ENCODE measurements at places on chromosomes 1 and 21. TPM values are rescaled to one million over a fixed set of nuclear protein-coding genes. Genes with fewer than 3 reads are reported as not detected.

GRCh38 chr1:245986404-245987218, 520.5 kb downstream of the SMYD3 start:
- H3K4me1 ChIP-seq, result no peaks in the 10 kb centered on the region
- H3K27ac ChIP-seq, result no peak overlapping the region
- no peaks in the 10 kb centered on the region for H3K27me3 ChIP-seq
- peak; percentile 22 for DNase-seq

DNA sequence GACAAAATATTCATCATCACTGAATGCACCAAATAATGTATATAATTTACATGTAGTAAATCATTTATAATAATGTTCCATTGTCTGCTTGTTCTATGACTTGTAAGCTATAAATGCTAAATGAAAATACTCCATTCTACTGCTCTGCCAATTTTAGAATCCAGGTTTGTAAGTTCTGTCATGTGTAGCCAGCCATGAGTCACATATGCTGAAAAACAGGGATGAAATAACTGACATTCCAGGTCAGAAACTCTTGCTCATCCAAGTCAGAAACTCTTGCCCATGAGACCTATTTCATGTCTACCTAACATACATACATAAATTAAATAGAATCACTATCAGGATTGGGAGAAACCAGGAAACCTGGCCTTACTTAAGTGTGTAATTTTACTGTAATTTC, 95.6 kb downstream of the ASH1L start:
- DNase-seq, result no peak
- no peaks in the 10 kb centered on the region for H3K4me1 ChIP-seq
- H3K27ac ChIP-seq, result no peak overlapping the region
- H3K27me3 ChIP-seq, result no peaks in the 10 kb centered on the region
- H3K4me3 ChIP-seq, result no peak overlapping the region

SH2D1B gene
- total RNA-seq, result not detected

DNA sequence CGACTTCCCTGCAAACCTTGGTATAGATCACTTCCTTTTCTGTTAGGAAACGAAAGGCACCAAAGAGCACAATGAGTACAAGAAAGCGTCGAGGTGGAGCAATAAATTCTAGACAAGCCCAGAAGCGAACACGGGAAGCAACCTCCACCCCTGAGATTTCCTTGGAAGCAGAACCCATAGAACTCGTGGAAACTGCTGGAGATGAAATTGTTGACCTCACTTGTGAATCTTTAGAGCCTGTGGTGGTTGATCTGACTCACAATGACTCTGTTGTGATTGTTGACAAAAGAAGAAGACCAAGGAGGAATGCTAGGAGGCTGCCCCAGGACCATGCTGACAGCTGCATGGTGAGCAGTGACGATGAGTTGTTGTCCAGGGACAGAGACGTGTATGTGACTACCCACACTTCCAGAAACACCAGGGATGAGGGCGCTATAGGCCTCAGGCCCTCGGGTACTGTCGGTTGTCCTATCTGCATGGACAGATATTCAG, 18.5 kb downstream of the FAM89A start:
- H3K27ac ChIP-seq, result no peak overlapping the region
- no peaks in the 10 kb centered on the region for H3K36me3 ChIP-seq
- H3K4me1 ChIP-seq, result no peaks in the 10 kb centered on the region
- no peak for DNase-seq
- no peak overlapping the region for H3K4me3 ChIP-seq

ADGRB2 gene
- total RNA-seq, result 3.7 TPM

- H3K4me1 ChIP-seq, result no peaks in the 10 kb centered on the region
- H3K27ac ChIP-seq, result no peak overlapping the region
- no peak for DNase-seq
- H3K36me3 ChIP-seq, result no peaks in the 10 kb centered on the region
- H3K4me3 ChIP-seq, result no peak overlapping the region
Observed at GRCh38 chr1:151915061-151915686, 5.9 kb upstream of the THEM4 start.

DNA sequence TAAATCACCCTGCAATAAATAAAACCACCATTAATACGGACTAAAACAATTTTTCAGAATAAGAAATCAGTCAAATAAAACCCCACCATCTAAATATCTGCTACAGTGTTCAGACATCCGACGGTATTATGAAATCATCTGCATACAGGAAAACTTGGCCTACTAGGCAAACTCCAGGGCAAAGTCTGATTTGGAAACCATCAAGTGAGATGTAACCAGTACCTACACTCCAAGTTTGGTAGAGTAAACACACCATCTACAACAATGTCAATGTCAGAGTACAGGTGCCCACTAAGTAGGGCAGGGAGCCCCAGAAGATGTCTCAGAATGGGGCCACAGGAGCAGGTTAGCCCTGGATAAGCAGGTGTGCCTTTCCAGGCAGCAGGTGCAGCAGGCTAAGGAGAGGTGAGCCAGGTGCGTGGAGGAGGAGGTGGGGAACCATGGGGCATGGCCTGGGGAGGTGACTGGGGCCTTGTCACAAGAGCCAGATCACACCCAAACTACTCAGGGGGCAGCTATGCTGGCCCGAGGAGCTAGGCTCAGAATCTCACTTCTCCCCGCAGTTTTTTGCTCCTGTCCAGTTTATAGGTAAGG, 59.6 kb downstream of the CAPZB start:
- H3K27ac ChIP-seq, result peak overlapping the region; percentile 71
- peaks cover 30% of the 10 kb centered on the region for H3K4me1 ChIP-seq
- no peaks in the 10 kb centered on the region for H3K27me3 ChIP-seq
- H3K36me3 ChIP-seq, result no peaks in the 10 kb centered on the region
- DNase-seq, result no peak

FAM167B gene
- 29.0 TPM for total RNA-seq

EDARADD gene
- not detected for total RNA-seq

- no peaks in the 10 kb centered on the region for H3K36me3 ChIP-seq
- no peak for DNase-seq
- H3K27ac ChIP-seq, result no peak overlapping the region
- no peaks in the 10 kb centered on the region for H3K27me3 ChIP-seq
- no peaks in the 10 kb centered on the region for H3K4me1 ChIP-seq
Observed at GRCh38 chr1:235642011-235642942, 7.3 kb downstream of the GNG4 start.

DNA sequence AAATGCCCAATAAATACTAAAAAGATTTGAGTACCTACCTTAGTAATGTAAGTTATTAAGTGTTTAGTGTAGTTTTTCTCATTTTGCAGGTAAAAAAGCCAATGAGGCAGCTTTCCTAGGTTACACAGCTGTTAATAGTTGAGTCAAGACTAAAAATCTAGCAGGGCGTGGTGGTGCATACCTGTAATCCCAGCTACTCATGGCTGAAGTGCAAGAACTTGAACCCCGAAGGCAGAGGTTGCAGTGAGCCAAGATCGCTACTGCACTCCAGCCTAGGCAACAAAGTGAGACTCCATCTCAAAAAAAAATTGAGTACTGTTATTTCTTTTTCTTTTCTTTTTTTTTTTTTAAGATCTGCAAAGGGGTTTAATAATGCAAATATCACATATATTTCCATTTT, 7.7 kb downstream of the YBX1 start:
- peaks cover 3% of the 10 kb centered on the region for H3K4me1 ChIP-seq
- DNase-seq, result no peak
- no peaks in the 10 kb centered on the region for H3K36me3 ChIP-seq
- H3K27ac ChIP-seq, result no peak overlapping the region
- H3K27me3 ChIP-seq, result no peaks in the 10 kb centered on the region
- no peak overlapping the region for H3K4me3 ChIP-seq

KDF1 gene
- not detected for total RNA-seq

NUP210L gene
- total RNA-seq, result 0.09 TPM

- peak overlapping the region; percentile 49 for H3K4me3 ChIP-seq
- peaks cover 5% of the 10 kb centered on the region for H3K4me1 ChIP-seq
- DNase-seq, result peak; percentile 70
- no peaks in the 10 kb centered on the region for H3K27me3 ChIP-seq
- H3K27ac ChIP-seq, result peak overlapping the region; percentile 86
Observed at GRCh38 chr1:32703479-32704291, 1.1 kb upstream of the SYNC start.

DNA sequence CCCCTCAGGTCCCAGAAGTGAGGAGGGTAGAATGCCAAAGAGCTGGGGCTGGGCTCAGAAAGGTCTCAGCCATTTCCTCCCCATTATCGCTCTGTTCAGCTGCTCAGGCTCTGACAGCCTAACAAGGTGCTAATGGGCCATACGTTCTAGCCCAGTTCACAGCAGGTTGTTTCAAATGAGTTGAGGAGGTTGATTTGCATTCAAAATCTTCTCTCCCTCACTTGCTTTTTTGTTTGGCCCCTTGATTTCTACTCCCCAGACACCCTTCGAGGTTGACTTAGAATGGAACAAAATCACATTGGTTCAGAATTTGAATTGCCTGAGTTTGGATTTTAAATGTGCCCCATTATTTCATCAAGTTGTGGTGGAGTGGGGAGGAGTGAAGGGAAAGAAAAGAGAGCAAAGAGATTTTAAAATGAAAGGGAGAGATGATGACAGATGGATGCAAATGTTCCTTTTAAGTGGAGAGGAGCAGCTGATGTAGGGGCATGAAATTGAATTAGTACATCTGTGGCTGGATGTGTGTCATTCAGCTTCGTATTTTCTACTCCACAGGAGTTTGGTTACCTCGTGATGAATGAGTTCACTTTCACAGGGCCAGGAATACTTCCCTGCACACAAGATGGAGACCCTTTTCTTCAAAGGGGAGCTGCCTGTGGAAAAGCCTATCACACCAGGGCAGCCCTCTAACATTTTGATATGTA, 425.8 kb upstream of the CAMK1G start:
- no peaks in the 10 kb centered on the region for H3K36me3 ChIP-seq
- DNase-seq, result no peak
- no peaks in the 10 kb centered on the region for H3K27me3 ChIP-seq

DNA sequence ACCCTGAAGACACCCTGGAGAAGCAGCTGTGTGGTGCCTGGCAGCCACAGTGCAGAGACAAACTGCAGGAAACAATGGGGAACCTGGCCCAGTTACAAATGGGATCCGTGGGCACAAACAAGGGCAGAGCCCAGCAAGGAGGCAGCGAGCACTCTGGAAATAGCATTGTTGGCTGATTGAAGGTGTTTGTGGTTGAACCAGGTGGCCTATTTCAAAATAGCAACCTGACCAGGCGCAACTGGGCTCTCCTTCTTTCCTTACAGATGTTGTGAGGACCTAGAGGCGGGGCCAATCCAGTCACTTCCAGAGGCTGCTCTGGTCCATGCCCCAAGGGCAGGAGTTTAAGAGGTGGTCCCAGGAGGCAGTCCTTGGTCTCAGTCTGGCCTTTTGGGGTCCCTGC, 21.7 kb upstream of the ZBTB21 start:
- H3K27ac ChIP-seq, result no peak overlapping the region
- DNase-seq, result no peak
- H3K27me3 ChIP-seq, result no peaks in the 10 kb centered on the region
- H3K4me3 ChIP-seq, result no peak overlapping the region

ARL8A gene
- 22.4 TPM for total RNA-seq

S100B gene
- total RNA-seq, result not detected

CHIA gene
- total RNA-seq, result not detected

GRCh38 chr21:40685141-40685540, 161.8 kb downstream of the DSCAM start:
- no peak overlapping the region for H3K27ac ChIP-seq
- no peaks in the 10 kb centered on the region for H3K4me1 ChIP-seq
- H3K36me3 ChIP-seq, result no peaks in the 10 kb centered on the region

LRRC71 gene
- 3.8 TPM for total RNA-seq

DNA sequence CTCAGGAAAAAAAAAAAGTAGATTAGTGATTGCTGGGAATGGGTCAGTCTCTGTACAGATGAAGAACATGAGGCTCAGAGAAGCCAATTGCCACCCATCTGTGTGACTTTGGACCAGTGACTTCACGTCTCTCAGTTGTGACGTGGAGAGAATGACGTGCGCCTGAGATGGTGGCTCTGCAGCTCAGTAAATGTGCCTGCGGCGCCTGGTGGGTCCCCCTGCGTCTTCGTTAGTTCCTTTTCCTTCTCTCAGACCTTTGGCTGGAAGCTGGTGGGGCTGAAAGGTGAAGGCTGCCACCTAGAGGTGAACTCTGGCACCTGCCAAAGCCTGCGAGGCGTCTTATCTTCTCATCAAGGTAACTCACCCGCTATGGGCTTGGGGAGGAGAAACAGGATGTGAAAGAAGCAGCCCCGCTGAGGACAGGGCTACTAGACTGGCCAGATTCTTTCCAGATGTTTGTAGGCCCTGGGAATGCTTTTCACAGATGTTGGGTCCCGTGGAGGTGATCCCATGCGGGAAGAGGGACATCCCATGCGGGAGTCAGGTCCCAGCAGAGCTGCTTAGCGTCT, 8.7 kb upstream of the E2F2 start:
- DNase-seq, result peak; percentile 84
- no peak overlapping the region for H3K27ac ChIP-seq
- H3K4me3 ChIP-seq, result no peak overlapping the region

ACTL8 gene
- total RNA-seq, result not detected

MAD2L2 gene
- total RNA-seq, result 24.3 TPM

DNA sequence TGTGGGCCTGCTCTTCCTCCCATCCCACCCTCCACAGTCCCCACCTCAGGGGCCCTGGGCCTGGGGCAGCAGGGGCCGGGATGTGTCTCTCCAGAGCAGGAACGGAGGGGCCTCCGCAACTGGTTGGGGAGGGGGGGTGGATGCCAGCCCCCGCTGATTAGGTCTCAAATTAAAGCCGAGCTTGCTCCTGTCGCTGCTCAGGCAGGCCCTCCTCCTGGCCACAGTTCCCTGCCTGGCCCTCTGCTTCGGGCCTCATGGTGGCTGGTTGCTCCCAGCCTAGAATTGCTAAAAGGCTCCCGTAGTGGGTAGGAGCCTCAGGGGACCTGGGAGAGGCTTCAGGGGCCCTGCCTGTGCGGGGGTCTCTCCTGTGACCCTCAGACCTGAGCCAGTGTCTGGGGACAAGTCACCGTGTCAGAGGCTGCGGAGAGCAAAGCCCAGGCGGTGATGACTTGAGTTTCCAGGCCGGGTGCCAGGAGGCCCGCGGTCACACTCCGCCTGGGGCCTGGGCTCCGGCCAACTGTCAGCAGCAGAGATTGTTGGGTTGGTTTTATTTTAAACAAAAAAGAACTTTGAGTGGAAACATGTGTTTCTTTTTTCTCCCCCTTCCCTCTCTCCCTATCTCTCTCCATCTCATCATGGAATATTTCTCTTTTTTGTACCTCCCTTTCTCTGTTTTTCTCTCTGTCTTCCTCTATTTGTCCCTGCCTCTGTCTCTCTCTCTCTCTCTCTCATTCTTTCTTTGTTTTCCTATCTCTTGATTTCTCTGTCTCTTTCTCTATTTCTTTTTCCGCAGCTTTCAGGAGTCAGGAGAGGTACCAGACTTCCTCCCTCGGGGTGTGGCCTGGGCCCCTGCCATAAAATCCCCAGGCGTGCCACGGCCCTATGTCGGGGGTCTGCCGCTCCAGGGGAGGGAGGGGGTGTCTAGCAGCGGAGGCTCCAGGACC, 20.0 kb upstream of the EPHA2 start:
- no peaks in the 10 kb centered on the region for H3K36me3 ChIP-seq
- no peak overlapping the region for H3K4me3 ChIP-seq
- H3K27me3 ChIP-seq, result no peaks in the 10 kb centered on the region
- H3K27ac ChIP-seq, result peak overlapping the region; percentile 88
- peak; percentile 91 for DNase-seq
- peaks cover 43% of the 10 kb centered on the region for H3K4me1 ChIP-seq

DNA sequence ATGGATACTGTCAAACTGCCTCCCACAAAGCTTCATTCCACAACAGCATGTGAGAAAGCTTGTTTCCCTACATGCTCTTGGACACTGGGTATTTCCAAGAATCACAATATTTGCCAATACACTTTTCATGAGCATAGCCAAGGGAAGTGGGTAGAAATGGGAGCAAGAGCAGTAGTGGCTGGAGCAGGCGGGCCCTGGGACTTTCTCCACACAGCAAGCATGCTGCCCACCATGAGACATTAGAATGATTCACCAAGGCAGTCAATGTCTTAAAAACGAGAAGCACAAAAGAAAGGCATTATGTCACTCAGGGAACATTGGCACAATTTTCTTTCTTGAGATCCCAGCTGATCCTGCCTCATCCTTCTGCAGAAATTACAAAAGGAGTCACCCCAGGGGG, 371.6 kb upstream of the RUNX1 start:
- H3K4me1 ChIP-seq, result no peaks in the 10 kb centered on the region
- no peak for DNase-seq
- H3K27ac ChIP-seq, result no peak overlapping the region
- H3K27me3 ChIP-seq, result no peaks in the 10 kb centered on the region

KRTAP21-2 gene
- not detected for total RNA-seq
